ENCODE measurements at places on chromosomes 13 and 19.
A peak's percentile ranks its signal among the peaks of the same experiment; 100 is the strongest.

GRCh38 chr13:98275681-98276171, 98.7 kb upstream of the RNF113B start:
- DNase-seq = no peak

DNA sequence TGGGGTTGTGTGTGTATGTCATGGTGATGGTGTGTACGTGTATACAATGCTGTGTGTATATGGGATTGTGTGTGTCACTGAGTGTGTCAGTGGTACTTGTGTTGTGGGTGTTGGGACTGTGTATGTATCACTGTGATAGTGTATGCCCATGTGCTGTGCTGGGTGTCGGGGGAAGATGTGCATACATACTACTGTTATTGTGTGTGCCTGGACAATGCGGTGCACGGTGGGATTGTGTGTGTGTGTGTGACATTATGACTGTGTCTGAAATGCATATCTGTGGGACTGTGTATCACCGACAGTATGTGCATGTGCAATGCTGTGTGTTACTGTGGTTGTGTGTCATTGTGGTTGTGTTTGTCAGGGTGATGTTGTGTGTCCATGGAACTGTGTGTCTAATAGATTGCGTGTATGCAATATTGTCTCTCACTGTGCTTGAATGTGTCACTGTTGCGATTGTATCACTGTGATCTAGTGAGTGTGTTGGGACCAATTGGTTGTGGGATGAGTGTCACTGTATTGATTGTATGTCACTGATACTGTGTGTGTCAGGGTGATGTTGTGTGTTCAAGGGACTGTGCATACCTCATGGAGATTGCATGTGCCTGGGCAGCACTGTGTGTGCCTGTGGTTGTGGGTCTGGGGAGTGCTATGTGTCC, 11.0 kb upstream of the BBC3 start:
- no peak for DNase-seq

DNA sequence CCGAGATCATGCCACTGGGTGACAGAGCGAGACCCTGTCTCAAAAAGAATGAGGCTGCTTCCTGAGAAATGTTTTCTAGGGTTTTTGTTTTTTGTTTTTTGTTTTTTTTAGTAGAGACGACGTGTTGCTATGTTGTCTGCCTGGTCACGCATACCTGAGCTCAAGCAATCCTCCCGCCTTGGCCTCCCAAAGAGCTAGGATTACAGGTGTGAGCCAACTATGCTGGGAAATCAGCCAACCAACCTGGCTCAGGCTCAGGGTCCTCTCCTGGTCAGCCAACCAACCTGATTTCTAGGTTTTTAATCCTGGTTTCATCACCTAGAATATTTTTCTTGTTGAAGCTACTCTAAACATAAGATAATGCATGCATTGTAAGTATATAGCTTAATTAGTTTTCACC, 7.8 kb downstream of the DHX34 start:
- no peak for DNase-seq

DNA sequence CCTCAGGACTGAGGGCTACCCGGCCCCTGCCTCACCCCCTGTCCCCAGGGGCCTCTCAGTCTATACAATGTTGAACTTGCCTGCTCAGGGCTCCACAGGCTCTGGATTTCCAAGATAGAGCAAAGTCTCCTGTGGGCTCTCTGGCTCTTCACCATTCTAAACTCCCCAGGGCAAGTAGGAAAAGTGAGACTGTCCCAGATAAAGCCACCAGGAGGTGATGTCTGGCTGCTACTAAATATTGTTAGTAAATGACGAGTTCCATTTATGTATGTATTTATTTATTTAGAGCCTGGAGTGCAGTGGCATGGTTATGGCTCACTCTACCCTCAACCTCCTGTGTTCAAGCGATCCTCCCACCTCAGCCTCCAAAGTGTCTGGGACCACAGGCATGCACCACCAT, 73.6 kb upstream of the SIAH3 start:
- DNase-seq = no peak

- DNase-seq = peak; percentile 56
Measured at GRCh38 chr19:34556488-34556887, 74.9 kb downstream of the WTIP start.

- no peak for DNase-seq
Measured at GRCh38 chr13:104015646-104016396, 949.6 kb upstream of the SLC10A2 start.

DNA sequence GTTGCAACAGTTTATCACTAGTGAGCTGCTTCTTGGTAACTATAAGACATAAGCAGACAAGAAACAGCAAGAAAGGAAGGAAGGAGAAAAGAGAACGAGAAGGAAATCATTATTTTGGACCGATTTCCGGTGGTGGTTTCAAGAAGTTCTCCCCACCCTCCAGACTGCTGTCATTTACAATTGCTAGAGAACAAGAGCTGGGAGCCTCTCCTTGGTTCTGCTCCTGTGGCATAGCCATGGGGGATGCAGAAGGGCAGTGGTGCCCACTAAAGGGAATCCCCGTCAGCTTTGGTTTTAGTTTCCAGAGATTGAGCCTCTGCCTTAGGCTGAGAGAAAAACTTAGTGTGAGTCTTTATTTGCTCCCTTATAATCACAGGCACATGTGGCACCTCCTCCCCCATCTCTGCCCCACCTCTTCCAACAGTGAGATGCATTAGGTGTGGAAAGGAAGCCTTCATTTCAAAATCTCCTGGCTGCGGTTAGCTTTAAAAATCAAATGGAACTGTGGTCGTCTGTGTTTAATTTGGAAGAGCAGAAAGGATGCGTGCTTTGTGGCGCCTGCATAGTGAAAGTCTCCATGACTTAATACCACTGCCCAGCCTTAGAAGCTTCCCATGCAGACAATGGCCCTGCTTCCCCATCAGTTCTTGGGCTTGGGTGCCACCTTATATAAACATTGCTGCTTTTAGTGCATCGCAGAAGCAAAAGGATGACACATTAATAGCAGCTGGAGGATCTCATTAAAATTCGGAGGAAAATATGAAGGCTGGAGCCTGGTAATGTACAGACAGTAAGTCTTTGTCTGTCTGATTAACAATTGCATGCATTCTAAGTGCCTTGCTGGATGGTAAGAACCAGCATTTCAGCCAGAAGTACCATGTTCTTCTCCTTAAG, 25.0 kb downstream of the LRCH1 start:
- no peak for DNase-seq

- DNase-seq = no peak
Measured at GRCh38 chr19:18362934-18363542, 22.6 kb downstream of the PGPEP1 start.

DNA sequence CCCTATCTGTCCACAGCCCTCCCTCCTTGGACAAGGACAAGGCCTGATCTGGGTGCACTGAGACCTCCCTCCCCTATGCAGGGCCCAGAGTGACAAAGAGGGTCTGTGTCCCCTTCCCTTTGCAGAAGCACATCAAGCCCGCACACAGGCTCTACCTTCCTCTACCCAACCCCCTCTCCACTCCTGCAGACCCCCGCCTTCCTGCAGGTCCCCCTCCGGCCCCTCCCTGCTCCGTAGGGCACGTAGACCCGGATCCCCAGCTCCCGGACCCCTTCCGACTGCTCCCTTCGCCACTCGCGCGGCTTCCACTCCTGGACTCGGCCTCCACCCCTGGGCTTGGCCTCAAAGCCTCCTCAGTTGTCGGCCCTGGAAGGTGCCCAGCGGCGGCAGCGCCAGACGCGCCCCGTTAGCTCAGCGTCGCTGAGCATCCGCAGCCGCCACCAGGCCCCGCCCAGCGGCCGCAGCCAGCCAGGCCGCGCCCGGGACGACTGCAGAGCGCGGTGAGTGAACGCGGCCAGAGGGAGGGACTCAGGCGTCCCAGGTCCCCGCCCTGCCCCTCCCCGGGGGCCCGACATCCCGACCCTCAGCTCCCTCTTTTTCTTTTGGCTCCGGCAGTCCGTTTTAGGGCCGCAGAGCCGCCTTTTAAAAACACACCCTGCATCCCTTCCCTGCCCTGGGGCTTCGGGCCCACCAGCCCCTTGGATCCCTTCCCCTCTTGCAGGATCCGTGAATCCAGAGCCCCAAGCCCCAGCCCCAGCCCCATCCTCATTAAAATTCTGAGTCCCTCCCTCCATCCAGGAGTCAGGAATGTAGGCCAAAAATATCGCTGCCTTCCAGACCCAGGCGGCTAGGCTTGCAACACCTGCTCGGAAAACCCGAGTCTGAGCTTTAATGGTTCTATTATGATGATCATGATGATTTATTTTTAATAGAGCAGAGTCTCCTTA, 1.5 kb upstream of the MYADM start:
- DNase-seq = peak; percentile 22

- no peak for DNase-seq
Measured at GRCh38 chr13:50226515-50227155, 211.4 kb downstream of the KCNRG start.

- no peak for DNase-seq
Measured at GRCh38 chr19:4425537-4425936, 23.1 kb downstream of the CHAF1A start.

- DNase-seq = peak; percentile 60
Measured at GRCh38 chr19:40521276-40521675, 54.5 kb downstream of the SPTBN4 start.

DNA sequence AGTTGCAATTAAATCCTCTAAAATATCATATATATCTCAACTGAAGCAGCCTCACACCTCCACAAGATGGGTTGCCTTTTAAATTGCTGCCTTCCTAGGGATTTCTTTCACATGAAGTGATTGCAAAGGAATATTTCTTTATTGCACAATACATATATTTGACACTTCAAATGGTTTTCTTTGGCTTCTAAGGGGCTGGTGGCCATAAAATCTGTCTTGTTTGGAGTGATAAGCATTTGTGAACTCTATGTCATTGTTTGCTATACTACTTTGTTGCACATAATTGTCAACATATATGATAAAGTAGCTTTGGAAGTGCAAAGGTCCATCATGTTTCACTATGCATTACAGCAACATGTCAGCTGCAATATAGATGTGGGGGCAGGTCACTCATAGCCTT, 2380.9 kb downstream of the PCDH9 start:
- DNase-seq = no peak

DNA sequence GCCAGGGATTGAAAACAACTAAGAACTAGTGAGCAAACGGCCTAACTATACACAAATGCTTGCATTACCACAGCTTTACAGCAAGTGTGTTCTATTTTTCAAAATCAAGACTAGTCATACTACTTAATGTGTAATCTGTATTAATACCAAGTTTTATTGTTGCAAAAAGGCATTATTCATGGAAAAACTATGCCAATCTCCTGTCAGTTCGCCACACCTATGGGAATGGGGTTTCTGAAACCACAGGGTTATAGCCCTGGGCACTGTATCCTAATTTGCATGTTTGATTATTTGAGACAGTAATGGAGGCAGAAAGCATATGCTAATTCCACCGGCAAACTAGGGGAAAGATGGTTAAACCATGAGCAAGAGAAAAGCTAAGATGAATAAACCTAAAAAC, 14.3 kb downstream of the GAS6 start:
- DNase-seq = no peak

GRCh38 chr19:47172666-47173455, 42.2 kb downstream of the SAE1 start:
- DNase-seq = no peak

DNA sequence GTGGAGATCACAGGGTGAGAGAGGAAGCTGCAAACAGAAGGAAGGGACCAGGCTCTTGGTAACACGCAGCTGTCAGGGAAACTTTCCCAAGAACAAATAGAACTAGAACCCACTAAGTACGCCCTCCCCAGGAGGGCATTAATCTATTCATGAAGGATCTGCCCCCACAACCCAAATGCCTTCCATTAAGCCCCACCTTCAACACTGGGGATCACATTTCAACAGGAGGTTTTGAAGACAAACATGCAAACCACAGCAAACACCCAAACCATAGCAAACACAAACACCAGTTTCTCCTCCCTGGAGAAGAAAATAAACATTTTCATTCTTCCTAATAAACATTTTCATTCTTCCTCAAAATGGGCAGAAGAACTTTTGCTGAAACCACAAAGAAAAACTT, 329.6 kb downstream of the EFNB2 start:
- no peak for DNase-seq

- no peak for DNase-seq
Measured at GRCh38 chr13:27296496-27296895, 25.9 kb downstream of the RASL11A start.

- DNase-seq = no peak
Measured at GRCh38 chr19:47351548-47351947, 2.4 kb downstream of the DHX34 start.

GRCh38 chr13:36712770-36713169, 39.0 kb downstream of the SERTM1 start:
- DNase-seq = no peak

DNA sequence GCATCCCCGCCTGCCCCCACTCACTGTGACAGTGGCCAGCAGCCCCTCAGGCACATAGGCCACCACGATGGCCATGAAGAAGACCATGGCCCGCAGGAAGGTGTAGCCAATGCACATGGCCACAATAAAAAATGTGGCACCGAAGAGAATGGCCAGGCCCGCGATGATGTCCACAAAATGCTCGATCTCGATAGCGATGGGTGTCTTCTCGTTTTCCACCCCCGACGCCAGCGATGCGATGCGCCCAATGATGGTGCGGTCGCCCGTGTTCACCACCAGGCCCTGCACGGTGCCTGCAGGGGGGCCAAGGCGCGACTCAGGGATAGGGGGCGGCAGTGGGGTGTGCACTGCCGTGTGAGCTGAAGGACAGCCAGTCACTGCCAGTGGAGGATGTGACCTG, 3.7 kb downstream of the ATP4A start:
- no peak for DNase-seq
